Stromal cell of bone marrow (primary cell): ENCODE measurements at places on chromosomes 13 and 19.
A peak's percentile ranks its signal among the peaks of the same experiment; 100 is the strongest.

DNA sequence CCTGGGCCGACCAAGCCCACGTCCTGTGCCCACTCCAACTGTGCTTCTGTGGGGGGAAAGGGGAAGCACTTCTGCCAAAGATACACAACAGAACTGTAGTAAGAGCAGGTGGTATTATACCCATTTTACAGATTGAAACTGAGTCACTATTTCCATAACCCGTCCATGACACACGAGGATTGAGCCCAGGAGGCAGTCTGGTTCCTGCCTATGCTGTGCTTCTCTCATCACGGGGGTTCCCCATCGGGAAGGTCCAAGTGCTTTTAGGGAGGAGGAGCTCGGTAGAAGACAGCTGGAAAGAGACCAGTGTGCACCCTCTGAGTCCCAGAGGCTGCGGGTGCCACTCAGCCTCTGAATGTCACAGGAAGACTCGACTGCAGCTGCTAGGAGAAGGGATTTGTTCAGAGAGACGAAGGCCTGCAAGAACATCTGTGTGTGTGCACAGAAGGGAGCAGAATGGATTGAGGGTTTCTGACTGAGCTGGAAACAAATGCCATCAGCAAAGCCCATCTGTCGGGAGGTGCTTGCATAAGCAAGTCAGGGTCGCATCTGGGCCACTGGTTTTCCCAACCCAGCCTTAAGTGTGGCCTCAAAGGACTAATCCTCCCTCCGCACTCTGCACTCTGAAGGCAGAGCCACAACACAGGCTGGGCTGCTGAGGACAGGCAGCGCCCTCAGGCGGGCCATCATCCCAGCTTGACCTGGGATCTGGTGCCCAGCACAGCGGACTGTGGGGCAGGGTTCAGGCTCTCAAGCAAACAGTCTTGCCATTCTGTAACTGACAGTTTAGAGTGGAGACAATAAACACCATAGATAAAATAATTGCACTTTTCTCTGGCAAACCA lies 150.0 kb downstream of the DPF1 start:
- DNase-seq = no peak

DNA sequence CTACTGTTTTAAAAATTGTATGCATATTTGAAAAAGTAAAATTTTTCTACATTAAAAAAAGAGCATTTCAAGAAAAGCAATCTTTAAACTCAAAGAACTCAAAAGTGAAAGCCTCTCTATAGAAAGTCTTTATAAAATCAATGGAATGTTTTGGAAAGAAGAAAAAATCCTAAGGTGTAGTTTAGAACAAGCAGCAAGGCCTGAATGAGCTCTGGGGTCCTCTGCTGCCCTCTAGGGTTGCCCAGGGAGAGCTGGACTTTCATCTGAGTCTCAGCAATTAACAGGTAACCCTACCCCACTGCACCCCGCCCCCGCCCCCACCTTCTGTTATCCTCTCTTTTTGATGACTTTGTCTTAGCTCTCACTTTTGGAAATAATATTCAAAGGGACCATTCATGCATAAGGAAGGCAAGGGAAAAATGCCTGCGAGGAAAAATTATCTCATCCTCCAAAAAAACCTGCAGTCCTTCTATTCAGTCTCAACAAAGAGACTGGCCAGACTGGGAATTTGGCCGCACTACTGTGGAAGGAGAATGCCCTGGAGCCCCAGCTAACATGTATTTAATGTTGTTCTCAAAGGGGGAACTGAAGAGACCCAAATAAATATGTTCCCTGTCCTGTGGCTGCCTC lies 24.1 kb downstream of the SLC25A30 start:
- DNase-seq = no peak

GRCh38 chr13:112003941-112004340 lies 63.0 kb upstream of the SOX1 start:
- DNase-seq = no peak

GRCh38 chr19:19010551-19010950 lies 22.8 kb downstream of the SUGP2 start:
- no peak for DNase-seq

DNA sequence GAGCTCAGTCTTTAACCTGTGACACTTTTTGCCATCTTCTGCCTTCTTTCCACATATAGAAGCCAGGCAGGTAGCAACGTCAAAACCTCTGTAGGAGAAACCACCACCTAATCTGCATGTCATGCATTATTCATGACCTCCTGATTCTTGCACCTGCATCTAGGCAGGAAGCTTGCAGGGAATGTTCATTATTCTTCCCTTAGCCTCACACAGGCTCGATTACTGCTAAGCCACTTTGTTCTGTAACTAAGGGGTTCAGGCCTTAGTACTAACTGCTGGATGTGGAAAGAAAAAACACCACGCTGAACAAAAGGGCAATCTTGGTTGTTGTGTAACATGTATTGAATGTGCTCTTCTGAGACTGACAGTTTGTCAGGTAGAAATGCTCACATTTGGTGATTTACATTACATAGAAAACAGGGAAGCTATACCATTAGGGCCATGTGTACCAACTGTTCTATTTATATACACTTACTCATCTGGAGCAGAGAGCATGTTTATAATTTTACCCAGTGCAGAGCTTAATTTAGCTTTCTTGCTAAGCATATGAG lies 366.9 kb downstream of the KLF12 start:
- no peak for DNase-seq

- no peak for DNase-seq
Measured at GRCh38 chr19:23817519-23817918, 58.8 kb upstream of the ZNF681 start.

DNA sequence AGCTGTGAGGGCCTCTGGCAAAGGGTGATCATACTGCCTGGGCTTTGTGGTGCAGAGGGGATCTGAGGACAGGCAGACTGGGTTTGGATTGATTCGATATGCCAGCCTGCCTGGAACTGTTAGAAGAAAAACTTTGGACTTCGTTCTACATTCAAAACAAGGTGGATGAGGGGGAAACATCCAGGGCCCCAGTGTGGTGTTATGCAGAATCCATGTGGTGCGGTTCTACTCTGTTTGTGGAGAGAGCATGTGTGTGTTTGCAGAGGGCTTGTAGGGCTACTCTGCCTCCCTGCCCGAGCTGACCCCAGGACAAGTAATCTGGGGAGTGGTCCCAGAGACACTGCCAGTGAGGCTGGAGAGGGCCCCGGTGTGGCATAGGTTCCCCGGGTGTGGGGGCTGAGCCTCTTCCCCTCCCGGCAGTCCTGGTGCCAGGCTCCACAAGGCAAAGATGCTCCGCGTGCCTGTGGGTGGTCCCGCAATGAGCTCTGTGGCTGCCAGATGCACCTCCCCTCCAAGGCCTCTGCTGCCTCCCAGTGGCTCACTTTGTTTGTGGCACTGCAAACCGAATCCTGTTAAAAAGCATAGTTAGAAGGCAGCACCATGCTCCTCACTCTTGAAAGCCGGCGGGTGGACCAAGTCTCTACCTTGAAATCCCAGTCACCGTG lies 22.3 kb upstream of the TFDP1 start:
- peak; percentile 28 for DNase-seq

DNA sequence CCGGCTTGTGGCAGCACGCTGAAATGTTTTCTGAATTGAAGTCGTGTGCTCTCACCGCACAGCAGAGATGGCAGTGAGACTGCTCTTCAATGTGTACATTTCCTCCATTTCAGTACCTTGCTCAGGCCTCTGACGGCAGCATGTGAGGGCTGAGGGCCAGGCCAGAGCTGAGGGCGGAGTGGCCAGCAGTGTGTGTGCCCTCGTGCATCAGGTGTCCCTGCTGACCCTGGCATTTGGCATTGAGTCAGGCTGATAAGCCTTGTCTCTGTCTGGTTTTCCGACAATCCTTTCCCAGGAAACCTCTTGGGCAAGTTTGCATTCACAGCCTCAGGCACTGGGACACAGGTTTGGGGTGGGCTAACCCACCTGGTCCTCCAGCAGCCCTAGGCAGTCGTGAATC lies 62.3 kb downstream of the EFNB2 start:
- DNase-seq = no peak

DNA sequence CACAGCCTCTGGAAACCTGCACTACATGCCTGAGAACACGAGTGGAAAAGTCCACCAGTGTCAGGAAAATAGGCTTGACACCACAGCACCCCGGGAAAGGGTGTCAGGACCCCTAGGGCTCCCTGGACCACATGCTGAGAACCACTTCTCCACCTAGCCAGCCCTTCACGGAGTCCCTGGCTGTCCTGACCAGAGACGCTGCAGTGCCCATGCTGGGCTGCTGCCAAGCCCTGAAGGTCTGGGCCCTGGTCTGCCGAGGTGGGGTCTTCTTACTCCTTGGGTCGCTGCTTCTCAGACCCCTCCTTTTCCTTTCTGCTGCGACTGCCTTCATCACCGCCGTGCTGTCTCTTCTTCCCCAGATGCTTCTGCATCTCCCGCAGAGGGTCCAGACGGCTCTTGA lies 3.0 kb downstream of the LENG1 start:
- no peak for DNase-seq

DNA sequence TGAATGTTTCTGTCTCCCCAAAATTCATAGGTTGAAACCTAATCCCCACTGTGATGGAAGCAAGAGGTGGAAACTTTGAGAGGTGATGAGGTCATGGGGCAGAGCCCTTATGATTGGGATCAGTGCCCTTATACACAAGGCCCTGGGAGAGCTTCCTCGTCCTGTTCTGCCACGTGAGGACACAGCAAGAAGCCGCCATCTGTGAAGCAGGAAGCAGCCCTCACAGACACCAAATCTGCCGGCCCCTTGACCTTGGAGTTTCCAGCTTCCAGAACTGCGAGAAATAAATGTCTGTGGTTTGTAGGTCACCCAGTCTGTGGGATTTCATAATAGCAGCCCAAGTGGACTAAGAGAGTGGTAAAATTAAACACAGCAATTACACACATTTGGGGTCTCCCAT lies 737.4 kb downstream of the UQCRFS1 start:
- DNase-seq = no peak

- no peak for DNase-seq
Measured at GRCh38 chr13:110089815-110090214, 217.1 kb downstream of the COL4A1 start.

DNA sequence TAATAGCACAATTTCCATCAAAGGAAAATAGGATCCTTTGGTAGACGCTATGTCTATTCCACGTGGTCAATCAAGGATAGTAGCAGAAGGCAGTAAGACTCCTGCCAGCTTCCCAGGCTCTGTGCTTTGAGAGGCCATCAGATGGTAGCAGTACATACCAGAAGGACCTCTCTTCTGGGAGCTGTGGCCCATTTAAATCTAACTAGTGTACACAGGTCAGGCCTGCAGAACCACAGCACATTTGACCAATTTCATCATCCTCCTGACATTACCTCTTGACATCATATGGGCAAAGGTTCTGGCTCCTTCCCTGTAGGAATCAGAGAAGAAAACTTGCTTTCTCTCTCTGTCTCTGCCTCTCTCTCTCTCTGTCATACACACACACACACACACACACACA lies 229.6 kb upstream of the HTR2A start:
- no peak for DNase-seq

- no peak for DNase-seq
Measured at GRCh38 chr13:105033999-105034398, 1501.5 kb downstream of the EFNB2 start.

GRCh38 chr13:67087527-67087926 lies 142.6 kb downstream of the PCDH9 start:
- DNase-seq = no peak

DNA sequence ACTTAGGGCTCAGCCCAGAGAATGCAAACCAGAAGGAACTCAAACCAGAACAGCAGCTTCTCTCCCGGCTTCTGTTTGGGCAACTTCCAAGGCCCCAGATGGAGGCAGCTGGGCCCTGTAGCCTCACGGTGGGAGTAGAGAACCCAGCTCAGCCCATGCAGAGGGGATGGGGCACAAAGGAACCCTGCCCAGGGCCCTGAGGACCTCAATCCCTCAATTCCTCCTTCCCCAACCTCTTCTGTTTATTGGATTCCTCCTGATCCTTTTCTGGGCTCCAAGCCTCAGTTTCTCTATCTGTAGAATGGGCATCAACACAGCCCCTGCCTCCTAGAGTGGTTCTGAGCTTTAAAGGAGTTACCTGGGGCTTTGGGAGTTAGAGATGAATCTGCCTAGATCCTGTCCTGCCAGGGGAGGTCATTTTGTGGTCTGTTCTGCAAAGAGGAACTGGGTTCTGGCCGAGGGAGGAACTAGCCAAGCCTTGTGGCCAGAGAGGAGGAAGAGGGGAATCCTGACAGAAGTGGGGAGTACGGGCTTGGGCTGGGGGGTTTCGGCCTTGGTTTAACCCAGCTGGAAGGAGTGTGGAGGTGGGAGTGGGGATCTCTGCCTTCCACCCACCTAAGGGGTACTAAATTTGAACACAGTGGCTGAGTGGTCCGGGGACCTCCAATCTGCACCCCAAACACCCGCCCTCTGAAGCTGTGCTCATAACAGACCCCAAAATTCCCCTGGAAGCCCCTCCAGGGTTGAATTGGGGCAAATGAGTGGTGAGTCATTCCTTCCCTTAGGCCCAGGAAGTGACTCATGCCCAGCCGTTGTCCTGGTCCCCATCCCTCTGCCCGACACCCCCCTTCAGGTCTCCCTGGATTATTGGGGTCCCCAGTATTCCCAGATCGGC lies 2.7 kb downstream of the ADGRE5 start:
- DNase-seq = peak; percentile 39

DNA sequence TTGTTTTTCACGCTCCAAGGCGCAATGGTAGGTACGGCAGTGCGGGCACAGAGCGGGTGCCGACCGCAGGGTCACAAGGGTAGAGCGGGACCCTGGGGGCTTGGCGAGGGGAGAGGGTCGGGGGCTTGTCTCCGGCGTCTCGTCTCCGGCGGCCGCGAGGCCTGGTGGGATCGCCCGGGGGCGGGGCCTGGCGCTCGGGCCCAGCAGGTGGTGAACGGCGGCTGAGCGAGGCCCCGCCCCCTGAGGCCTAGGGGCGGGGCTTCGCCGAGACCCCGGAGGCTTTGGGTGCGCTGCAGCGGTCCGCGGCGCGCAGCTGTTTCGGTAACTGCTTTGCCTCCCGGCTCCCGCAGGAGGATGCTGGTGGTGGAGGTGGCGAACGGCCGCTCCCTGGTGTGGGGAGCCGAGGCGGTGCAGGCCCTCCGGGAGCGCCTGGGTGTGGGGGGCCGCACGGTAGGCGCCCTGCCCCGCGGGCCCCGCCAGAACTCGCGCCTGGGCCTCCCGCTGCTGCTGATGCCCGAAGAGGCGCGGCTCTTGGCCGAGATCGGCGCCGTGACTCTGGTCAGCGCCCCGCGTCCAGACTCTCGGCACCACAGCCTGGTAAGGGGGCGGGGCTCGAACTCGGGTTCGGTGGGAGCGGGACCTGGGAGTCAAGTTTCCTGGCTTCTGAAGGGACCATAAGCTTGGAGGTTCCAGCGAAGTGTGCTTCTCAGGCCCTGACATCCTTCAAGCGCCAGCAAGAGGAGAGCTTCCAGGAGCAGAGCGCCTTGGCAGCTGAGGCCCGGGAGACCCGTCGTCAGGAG lies at the start of gene TSEN34:
Gene TSEN34, plus strand, starts transcription at position 298 of the 800 bp plus-strand sequence. Its CDS starts 57 bp downstream, at position 355.
- DNase-seq = no peak

DNA sequence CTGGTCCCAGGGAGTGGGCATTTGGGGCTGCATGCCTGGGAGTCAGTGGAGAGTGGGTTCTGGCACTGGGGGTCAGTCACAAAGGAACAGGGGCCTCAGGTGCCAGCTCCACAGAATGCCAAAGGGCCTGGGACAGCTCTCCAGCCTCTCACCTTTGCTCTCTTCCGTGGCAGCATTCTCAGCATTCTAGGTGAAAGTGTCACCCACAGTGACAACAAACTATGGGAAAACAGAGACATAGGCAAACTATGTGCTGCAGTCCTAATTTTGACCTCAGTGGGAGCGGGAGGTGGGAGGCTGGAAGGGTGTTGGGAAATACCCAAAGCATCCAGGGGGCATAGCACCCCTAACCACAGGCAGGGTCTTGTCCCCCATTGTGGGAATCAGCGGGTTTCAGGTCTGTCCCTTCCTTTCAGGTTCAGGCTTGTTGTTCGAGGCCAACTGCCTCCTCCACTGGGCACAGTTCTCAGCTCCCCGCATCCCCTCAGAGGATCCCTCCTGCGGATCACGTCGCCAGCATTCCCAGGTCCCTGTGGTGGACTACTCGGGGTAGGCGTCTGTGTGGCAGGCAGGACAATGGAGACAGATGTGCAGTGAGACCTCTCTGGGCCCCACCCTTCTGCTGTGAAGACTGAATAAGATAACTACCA lies 52.4 kb downstream of the TSHZ3 start:
- DNase-seq = no peak
